Tongue (tissue), 3 donors: ENCODE measurements at places on chromosomes 3 and 15.

- DNase-seq, result no peak
These were observed 54.3 kb downstream of the EBLN2 start for GRCh38 chr3:73115806-73116205.

DNA sequence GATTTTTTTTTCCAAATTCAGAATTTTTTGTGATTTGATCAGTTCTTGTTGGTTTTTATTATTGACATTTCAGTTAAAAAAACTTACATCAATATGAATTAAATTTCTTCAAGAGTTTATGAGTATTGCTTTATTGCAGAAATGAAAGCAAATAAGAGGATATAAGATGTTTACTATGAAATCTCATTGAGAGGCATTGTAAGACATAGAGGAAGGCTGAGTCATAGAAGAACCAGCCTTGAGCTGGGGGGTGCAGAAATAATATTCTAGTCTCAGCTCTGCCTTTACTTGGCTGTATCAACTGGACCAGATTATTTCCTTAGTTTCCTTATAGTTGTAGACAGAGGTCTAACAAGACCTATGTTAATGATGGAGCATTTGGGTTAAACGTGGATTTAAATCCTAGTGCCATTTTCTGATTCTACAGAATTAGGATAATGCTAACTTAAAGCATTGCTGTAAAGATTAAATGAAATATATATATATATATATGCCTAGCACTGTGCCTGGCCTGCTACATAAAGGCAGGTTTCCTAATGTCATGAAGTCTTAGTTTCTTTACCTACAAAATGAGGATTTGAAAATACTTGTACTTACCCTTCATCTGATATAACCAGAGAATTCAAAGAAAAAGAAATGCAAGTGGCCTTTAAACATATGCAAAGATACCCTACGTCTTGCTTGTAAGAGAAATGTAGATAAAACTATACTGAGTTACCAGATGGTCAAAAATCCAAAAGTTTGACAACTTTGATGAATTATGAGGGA lies 7.3 kb downstream of the FAM98B start:
- DNase-seq, result no peak

- DNase-seq, result no peak
These were observed 21.5 kb downstream of the SLC6A20 start for GRCh38 chr3:45774581-45775521.

- peak; percentile 65 for DNase-seq
These were observed 434.5 kb upstream of the RGMA start for GRCh38 chr15:93523481-93523880.

- DNase-seq, result no peak
These were observed 28.5 kb downstream of the DNAJC13 start for GRCh38 chr3:132445817-132446216.
